A549 treated with GW870086 at 1 μM for 4 hours (cell line): ENCODE measurements at places on chromosomes 1 and 21. TPM values are rescaled to one million over a fixed set of nuclear protein-coding genes. Genes with fewer than 3 reads are reported as not detected.

The SERPINC1 gene
- total RNA-seq, result 0.11 to 0.16 TPM (median 0.13 TPM) in 3 of 5 replicates, not detected in the others

The EVI5 gene
- 4.9 to 8.2 TPM (median 6.4 TPM) in 5 replicates for total RNA-seq

The CCDC185 gene
- total RNA-seq, result 0.06 to 0.14 TPM (median 0.08 TPM) in 3 of 5 replicates, not detected in the others

The TSACC gene
- 1.9 to 3.5 TPM (median 2.2 TPM) in 5 replicates for total RNA-seq

The PCAT6 gene
- 2.4 to 3.9 TPM (median 3.3 TPM) in 5 replicates for total RNA-seq

The PAQR6 gene
- total RNA-seq, result 2.4 to 5.5 TPM (median 3.3 TPM) in 5 replicates

The CLCNKB gene
- 0.10 to 0.13 TPM (median 0.10 TPM) in 3 of 5 replicates, not detected in the others for total RNA-seq

The AMY1A gene
- not detected in 5 replicates for total RNA-seq

The MIXL1 gene
- not detected in 5 replicates for total RNA-seq

The RGS5 gene
- total RNA-seq, result 0.51 to 1.5 TPM (median 1.3 TPM) in 5 replicates

The SPRR2A gene
- not detected in 5 replicates for total RNA-seq

The AMIGO1 gene
- total RNA-seq, result 1.1 to 1.4 TPM (median 1.2 TPM) in 5 replicates

The CR1L gene
- total RNA-seq, result not detected in 5 replicates

The BARHL2 gene
- total RNA-seq, result not detected in 5 replicates

The CACHD1 gene
- 1.4 to 1.7 TPM (median 1.5 TPM) in 5 replicates for total RNA-seq

The TTC39A gene
- 1.4 to 2.7 TPM (median 1.8 TPM) in 5 replicates for total RNA-seq

The SGIP1 gene
- not detected in 5 replicates for total RNA-seq

The SAMD11 gene
- total RNA-seq, result 16.9 to 31.9 TPM (median 30.4 TPM) in 5 replicates

The MATN1 gene
- total RNA-seq, result 0.05 to 0.17 TPM (median 0.14 TPM) in 4 of 5 replicates, not detected in the other

The KISS1 gene
- 0.21 to 0.96 TPM (median 0.46 TPM) in 5 replicates for total RNA-seq

The TRIM17 gene
- not detected in 5 replicates for total RNA-seq

The MFAP2 gene
- total RNA-seq, result 0.41 to 0.92 TPM (median 0.60 TPM) in 5 replicates

The FCN3 gene
- not detected in 5 replicates for total RNA-seq

The ANGPTL7 gene
- not detected in 5 replicates for total RNA-seq

The SLC22A15 gene
- 0.43 to 1.2 TPM (median 0.70 TPM) in 5 replicates for total RNA-seq

The CYP2J2 gene
- total RNA-seq, result 0.08 TPM in 1 of 5 replicates, not detected in the others

The KRTAP27-1 gene
- total RNA-seq, result not detected in 5 replicates

The PPT1 gene
- 58.9 to 71.8 TPM (median 63.8 TPM) in 5 replicates for total RNA-seq

The HHAT gene
- 1.5 to 1.8 TPM (median 1.7 TPM) in 5 replicates for total RNA-seq

The OR2T33 gene
- not detected in 5 replicates for total RNA-seq

The OR2T29 gene
- total RNA-seq, result not detected in 5 replicates

The KIRREL1 gene
- total RNA-seq, result 18.6 to 31.5 TPM (median 26.4 TPM) in 5 replicates

The TSTD1 gene
- total RNA-seq, result 0.22 to 0.33 TPM (median 0.30 TPM) in 4 of 5 replicates, not detected in the other

The E2F2 gene
- 2.0 to 3.0 TPM (median 2.9 TPM) in 5 replicates for total RNA-seq

The LRRC39 gene
- 0.10 TPM in 1 of 5 replicates, not detected in the others for total RNA-seq
